ENCODE measurements at places on chromosomes 4 and X.

DNA sequence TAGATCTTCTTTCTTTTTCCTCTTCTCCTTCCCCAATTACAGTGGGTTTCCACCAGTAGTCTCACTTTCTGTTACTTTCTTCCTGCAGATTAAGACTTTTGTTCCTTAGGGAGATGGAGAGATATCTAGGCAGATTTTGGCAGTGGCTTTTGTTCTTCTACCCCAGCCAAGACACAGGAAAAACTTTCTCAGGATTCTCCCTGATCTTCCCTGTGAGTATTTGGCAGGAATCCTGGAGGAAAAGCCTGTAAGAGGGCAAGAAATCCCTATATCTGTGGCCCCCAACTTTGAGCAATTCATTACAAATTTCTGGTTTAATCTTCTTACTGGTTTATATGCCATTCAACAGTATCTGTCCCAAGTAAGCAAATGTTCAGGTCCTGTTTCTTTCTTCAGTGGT lies 21.9 kb downstream of the SLC9A7 start:
- DNase-seq, result no peak

- no peak for DNase-seq
These were observed 152.6 kb downstream of the RTL9 start for GRCh38 chrX:110511238-110511637.

DNA sequence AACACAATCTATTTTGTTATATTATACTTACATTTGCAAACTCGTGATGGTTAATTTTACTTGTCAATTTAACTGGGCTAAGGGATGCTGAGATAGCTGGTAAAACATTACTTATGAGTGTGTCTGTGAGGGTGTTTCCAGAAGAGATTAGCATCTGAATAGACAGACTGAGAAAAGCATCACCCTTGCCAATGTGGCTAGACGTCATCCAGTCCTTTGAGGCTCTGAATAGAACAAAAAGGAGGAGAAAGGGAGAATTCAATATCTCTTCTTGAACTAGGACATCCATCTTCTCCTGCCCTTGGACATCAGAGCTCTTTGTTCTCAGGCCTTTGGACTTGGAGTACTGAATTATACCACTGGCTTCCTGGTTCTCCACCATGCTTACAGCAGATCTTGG lies 154.6 kb downstream of the EPHA5 start:
- DNase-seq, result no peak

DNA sequence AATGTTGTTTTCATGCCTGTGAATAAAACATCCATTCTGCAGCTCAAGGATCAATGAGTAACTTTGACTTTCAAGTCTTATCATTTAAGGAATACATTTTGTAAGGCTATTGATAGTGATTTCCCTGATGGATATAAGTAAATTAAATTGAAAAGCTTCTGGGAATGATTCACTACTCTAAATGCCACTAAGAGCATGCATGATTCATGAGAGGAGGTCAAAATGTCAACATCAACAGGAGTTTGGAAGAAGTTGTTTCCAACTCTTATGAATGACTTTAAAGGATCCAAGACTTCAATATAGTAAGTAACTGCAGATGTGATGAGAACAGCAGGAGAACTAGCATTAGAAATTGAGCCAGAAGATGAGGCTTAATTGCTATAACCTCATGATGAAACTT lies 1487.3 kb downstream of the PCDH7 start:
- no peak for DNase-seq

- no peak for DNase-seq
These were observed 37.4 kb downstream of the PPP2R2C start for GRCh38 chr4:6435010-6435409.

DNA sequence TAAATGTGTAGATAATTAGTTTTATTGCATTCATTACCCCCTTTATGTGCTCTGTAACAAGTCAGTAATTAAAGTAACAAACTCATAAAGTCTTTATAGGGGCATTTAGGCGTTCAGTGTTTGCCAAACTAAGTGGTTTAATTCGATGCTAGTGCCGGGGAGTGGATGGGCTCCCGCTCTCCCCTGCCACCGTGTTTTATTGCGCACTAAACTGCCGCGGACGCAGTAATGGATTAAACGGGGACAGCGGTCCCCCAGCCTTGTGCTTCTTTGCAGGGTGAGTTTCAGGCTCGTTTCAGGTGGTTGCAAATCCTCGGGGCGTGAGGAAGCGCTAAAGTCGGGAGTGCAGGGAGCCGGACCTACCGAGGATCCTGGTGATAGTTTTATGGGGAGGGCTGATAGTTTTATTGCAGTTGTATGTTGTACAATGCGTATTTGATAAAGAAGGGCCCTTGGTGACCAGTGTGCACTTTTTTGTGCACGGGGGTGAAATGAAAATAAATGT lies 1.6 kb upstream of the PHOX2B start:
- DNase-seq, result no peak

DNA sequence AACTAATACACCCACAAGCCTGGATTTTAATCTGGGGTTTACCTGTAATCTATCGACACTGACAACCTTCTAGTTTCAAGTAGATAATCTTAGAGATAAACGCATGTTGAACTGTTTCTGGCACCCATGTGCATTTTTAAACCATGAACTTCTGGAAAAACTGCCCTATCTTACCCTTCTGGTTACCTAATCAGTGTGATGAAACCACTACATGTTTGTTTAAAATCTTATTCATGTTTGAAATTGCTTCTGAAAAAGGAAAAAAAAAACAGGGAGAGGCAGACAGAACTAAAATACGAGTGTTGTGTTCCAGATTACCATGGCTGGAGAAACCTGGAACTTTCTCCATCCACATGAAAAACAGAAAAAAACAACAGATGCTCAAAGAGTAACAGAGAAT lies 139.3 kb downstream of the MID1IP1 start:
- no peak for DNase-seq

GRCh38 chr4:26239801-26240200 lies 81.0 kb upstream of the RBPJ start:
- DNase-seq, result no peak

DNA sequence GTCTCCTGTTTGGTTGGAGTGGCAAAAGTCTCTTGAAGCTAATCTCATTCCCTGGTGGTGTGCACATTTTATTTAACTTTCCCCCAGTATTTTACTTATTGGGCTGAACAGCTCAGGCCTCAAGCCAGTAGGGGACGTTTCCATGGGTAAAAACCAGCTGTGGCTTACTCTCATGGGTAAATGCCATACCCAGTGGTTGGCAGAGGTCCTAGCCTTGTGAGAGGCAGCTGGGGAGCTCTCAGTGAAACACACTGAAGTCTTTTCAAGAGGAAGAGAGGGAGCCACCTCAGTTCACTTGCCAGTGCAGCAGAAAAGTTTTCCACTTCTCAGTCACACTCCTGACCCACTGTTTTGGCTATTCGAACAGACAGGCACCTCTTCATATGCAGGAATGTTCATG lies 1964.2 kb downstream of the ARAP2 start:
- DNase-seq, result no peak

DNA sequence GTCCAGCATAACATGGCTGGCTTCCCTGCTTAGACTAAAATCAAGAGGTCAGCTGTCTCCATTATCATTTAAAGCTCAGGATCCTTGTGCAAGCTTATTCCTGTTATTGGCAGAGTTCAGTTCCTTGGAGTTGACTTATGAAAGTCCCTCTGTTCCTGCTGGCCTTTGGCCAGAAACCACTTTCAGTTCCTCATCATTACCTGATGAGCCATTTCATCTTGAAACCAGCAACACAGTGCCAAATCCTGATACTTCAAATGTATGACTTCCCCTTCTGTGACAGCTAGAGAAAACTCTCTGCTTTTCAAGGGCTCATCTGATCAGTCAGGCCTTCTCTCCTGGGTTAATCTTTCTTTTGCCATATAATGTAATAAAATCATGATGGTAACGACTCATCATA lies 110.6 kb upstream of the FSTL5 start:
- peak; percentile 40 for DNase-seq

- no peak for DNase-seq
These were observed 58.6 kb upstream of the PRSS48 start for GRCh38 chr4:151218343-151218742.
